ENCODE measurements at places on chromosomes 2 and 18.

- DNase-seq, result no peak
These were observed 46.6 kb upstream of the SCG2 start for GRCh38 chr2:223648755-223649154.

- DNase-seq, result no peak
These were observed 249.7 kb downstream of the SP3 start for GRCh38 chr2:173715441-173715840.

DNA sequence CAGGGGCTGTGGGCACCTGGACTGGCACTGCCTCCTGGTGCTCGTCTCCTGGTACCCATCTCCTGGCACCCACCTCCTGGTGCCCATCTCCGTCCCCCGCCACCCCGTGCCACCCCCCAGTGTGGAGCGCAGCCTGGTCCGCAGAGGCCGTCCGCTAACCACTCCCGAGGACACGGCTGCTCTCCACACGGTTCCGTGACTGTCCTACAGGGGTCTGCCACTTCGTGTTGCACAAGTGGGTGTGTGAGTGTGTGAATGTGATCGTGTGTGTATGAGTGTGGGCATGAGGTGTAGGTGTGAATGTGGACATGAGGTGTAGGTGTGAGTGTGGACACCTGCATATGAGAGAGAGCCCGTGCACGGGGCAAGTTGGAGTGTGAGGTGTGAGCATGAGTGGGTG, 119.4 kb upstream of the HS6ST1 start:
- DNase-seq, result no peak

DNA sequence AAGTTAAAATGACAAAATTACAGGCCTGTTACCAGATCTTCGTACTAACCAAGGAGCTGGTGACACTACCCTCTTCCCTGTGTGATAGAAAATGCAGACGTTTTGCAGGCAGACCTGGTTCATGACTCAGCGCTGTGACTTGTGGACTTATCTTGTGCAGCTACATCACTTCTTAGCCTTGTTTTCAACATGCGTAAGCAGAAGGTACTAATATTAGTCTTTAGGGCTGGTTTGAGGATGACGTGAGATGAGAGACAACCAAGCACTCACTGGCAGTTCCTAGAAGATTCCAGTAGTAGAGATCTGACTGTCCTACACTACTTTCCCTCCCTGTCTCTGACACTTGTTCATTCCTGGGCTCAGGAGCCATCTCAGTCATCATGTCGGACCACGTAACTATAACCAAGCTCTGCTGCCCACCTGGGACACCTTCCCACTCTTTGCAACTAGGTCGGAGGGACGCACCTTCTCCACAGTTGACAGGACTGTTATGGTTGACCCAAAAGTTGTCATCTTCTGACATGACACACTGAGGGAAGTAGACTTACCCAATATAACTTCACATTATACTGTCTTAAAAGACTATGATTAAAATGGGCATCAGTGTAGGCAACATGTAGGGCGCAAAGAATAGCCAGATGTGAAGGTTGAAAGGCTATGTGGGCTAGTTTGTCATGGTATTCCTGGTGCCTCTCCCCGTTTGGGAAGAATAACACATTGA, 64.8 kb downstream of the TNFRSF11A start:
- DNase-seq, result no peak

GRCh38 chr18:8247700-8248099, 361.5 kb upstream of the RAB12 start:
- DNase-seq, result no peak

DNA sequence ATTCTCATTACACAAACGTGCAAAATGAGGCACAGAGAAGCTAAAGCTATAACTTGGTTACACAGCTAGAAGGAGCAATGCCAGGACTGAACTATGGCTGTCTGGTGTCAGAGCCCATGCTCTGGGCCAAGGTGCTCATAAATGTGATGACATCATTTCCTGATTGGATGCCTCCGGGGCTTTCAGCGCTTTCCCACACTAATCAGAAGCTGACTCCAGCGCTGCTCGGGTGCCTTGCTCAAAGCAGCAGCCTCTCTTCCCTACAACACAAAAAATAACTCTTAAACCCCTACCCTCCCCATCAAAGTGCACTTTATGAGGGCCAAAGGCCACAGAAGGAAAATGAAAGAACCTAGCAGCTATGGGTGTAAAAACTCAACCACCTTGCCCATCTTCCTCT, 90.7 kb downstream of the STK39 start:
- DNase-seq, result no peak

GRCh38 chr2:209472112-209472832, 48.4 kb downstream of the MAP2 start:
- no peak for DNase-seq

- DNase-seq, result no peak
These were observed 168.3 kb downstream of the SMAD7 start for GRCh38 chr18:48782381-48782861.

DNA sequence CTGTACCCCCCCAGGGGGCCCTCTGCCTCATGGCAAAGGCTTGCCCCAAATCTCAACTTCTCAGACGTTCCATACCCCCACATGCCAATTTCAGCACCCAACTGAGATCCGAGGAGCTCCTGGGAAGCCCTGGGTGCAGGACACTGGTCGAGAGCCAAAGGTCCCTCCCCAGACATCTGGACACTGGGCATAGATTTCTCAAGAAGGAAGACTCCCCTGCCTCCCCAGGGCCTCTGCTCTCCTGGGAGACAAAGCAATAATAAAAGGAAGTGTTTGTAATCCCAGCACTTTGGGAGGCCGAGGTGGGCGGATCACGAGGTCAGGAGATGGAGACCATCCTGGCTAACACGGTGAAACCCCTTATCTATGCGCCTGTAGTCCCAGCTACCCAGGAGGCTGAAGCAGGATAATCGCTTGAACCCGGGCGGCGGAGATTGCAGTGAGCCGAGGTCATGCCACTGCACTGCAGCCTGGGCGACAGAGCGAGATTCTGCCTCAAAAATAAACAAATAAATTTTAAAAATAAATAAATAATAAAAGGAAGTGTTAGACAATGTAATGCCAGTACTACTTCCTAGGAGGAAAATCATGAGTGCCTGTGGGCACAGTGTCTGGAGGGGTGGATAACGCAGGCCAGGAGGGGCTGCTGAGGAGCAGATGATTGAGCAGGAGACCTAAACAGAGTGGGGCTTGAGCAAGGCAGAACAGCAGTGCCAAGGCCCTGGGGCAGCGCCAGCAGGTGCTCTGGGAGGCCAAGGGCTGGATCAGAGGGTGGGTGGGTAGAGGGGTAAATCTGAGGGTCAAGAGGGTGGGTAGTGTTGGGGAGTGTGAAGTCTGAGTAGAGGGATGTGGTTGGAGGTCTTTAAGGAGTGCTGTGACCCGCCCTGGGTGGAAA, 4.0 kb downstream of the ALPP start:
- DNase-seq, result no peak

DNA sequence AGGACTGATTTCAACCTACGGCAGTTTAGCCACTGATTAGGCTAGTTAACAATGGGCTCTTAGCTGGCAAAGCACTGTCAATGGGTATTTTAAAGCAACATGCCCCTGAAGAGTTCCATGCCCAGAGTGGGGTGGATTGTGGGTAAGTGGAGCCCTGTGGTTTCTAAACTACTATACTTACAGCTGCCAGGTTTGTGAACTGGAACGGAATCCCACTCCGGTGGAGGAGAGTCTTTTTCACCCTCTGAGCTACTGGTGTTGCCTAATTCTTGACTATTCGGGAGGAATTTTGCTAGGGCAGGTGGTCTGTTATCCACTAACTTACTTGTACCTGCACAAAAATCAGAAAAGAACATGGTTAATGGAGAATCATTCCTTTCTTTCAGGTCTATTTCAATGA, 52.6 kb downstream of the ZAP70 start:
- no peak for DNase-seq

GRCh38 chr2:159206736-159207380, 79.6 kb downstream of the WDSUB1 start:
- DNase-seq, result no peak

GRCh38 chr2:4324531-4324930, 621.2 kb downstream of the DCDC2C start:
- no peak for DNase-seq

- DNase-seq, result no peak
These were observed 43.9 kb upstream of the NEMP2 start for GRCh38 chr2:190578158-190579057.

DNA sequence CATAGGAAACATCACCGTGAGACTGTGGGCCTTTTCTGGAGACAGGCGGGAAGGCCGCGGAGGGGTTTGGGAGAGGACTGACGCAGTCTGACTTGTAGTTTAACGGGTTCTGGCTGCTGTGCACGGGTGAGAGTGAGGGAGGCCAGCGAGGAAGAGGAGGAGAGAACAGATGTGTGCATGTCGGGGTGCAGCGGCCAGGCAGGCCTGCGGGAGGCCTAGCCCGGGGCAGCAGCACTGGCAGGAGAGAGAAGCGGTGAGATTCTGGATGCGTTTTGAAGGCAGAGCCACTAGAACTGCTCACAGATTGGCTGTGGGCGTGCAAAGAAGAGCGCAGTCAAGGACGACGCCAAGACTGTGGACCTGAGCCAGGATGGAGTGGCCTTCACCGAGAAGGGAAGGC, 53.9 kb downstream of the PTGR3 start:
- DNase-seq, result no peak

DNA sequence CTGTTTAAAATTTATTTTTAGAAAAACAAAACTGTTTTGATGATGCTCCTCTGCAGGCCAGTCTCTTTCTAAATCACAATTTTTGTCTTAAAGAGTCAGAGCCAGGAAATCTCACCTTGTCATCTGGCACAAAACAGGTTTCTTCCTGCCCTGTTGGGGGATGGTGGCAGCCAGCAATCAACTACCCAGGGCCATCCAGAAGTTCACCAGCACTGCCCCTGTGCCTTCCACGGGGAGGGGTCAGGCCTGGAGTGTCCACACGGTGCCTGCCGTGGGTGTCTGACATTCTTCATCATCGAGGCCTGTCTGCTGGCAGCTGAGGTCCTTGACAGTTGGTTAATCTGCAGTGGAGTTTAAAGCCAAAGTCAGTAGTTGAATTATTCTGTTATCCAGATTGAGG, 40.0 kb upstream of the BMP10 start:
- DNase-seq, result no peak

- DNase-seq, result no peak
These were observed 247.6 kb downstream of the SLC8A1 start for GRCh38 chr2:40204268-40204667.

- no peak for DNase-seq
These were observed 470.9 kb downstream of the ARHGAP15 start for GRCh38 chr2:143600116-143600515.

DNA sequence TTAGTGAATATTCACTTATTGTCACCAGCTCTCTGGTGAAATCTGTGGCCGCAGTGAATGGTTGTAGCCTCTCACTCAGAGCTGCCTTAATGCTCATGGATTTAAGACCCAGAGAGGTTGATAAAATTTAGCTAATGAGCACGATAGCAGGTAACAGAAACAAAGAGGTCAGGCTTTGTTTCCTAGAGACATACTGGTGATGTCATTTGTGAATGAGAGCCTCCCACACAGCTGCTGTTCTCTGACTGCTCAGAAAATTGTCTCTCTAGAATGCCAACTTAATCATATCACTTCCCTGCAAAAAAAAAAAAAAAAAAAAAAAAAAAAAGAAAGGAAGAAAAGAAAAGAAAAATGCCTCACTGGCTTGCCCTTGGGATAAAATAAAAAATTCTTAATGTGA, 411.7 kb upstream of the MYT1L start:
- DNase-seq, result no peak

DNA sequence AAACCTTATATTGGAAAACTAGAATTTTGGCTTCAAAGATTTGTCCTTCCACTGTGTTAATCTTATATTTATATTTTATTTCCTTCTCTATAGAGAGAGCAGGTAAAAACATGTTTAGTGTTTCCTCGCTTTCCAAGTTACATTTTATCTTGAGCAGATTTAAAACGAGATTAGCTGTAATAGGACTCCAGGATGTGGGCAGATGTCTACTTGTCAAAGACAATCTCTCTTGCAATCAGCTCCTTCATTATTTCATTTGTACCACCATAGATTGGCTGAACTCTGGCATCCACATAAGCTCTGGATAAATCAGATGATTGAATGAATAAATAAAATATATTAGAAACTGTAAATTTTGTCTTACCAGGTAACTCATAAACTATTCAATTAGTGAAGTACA, 17.5 kb upstream of the KANSL1L start:
- no peak for DNase-seq

DNA sequence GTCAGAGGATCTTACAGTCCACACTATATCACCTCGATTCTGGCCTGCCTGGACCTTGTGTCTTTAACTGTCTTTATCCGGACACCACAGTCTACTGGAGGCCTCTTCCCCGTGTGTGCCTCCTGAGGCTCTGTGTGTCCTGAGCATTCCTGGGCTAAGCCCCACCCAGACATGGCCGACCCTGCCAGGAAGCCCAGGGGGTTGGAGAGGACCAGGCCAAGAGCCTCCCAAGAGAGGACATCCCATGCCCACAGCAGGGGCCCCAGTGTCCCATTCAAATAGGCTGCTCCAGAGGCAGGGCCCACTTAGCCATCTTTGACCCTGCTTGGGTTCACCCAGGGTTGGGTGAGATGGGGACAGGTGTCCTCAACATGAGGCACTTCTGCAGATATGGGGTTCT, 84.7 kb upstream of the OTOS start:
- DNase-seq, result no peak

DNA sequence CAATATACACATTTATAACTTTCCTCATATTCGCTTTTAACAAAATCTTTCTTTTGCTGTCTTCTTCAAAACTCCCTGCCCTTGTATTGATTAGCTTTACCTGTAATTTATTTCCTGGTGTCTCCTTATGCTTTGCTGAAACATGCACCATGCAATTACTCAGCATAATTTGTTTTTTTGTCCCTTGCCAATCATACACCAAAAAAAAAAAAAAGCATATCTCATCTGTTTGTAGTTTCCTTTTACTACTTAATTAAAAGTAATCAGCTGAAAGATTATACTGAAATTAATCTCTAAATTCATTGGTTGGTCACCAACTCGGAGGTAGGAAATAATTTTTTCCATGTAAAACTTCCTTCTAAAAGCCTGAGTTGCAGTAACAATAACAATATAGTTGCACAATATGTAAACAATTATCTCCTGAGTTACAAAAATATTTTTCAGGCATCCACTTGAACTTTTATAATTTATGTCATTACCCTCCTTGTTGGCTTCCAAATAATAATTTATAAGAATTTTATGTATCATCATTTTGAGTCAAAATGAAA, 53.0 kb upstream of the ROCK1 start:
- DNase-seq, result no peak

DNA sequence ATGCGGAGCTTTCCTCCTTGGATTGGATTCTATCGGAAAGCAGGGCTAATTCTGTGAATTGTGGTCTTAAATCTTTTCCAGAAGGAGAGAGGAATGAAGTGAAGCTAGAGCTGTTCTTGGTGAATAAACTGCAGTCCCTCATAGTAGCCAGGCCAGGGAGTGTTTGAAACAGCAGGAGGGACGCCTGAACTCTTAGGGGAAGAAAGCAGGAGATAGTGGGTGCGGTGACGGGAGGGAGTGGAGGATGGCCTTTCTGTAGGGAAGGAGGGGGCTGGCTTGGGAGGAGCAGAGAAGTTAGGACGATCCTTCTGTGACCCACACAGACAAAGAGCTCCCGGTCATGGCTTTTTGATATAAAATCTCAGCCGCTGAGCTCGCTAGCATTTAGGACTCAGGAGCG, 47.5 kb upstream of the KCNF1 start:
- DNase-seq, result no peak

Measured in stimulated activated CD8-positive, alpha-beta memory T cell treated with anti-CD3 and anti-CD28 coated beads, Interleukin-7, amount 100 ng/mL, for 1 hour (primary cell).